ENCODE measurements at places on chromosomes 2 and 18. TPM values are rescaled to one million over a fixed set of nuclear protein-coding genes. Genes with fewer than 3 reads are reported as not detected.

DNA sequence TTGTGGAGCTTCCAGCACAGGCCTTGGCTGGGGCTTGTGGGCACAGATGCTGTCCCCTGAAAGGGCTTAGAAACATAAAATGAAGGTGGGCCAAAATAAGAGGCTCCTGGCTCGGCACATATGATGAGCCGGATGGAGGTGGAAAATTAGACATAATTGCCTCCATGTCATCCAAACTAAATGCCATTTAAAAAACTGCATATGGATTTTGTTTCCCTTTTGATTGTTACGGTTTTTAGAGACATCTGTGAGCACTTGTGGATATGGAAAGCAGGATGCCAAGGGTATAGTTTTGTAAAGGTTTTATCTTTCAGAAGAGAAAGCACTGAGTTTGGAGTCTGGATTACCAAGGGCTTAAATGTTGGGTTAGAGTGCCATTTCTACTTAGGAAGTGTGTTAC, 498.3 kb downstream of the RIT2 start:
- DNase-seq: no peak

DNA sequence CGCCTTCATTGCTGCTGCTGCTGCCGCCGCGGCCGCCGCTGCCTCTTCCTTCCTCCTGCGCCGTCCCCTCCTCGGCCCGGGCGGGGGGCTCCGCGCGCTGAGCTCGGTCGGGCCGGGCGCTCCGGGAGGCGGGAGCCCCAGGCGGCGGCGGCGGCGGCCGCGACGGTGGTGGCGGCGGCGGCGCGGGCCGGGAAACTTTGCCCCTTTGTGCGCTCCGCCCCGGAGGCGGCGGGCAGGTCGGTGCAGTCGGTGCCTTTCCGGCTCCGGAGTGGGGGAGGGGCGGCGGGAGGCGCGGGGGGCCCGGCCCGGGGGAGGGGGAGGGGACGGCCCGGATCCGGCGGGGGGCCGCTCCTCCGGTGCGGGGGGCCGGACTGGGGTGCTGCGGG, 205 bp downstream of the TET3 start:
- peak; percentile 74 for DNase-seq

DNA sequence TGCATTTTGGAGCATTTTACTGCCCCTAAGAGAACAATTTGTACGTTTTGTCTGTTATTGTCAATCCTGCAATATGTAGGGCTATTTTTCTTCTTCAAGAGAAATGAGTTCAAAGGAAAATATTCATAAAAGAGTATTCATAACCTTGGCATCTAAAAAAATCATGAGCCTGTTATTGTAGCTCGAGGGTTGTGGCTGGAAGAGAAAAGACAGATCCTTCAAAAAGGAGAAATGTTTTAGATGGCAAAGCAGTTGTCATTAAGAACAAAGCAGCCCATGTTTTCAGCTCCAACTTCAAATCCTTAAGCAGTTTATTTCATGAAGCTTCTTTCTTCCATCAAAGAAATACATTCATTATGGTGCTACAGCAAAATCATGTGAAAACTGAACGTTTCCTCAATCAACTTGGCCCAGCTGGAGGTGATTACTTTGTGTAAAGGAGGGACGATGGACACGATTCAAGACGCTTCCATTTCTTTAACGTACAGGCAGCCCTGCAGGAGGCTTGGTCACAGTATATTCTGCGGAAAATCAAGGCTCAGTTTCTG, 31.4 kb downstream of the QPCT start:
- no peak for DNase-seq

GRCh38 chr2:16250056-16250425, 309.7 kb downstream of the MYCN start:
- DNase-seq: no peak

Gene LYPD6B
- total RNA-seq: 2.0 TPM

DNA sequence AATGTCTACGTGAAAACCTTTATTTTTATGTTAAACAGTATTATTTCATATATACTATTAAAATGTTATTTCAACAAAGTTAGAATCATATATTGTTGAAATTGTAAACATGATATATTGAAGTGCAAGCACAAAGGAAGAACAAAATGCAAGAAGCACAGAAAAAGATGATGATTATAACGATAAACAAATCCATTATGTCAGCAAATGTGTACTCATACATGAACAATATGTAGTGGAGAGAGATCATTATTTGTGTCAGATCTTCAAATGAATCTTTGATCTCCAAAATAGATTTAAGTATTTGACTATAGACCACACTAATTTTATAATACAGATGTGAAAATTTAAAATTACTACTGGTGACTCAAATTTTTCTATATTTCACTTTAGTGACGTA, 1104.4 kb upstream of the CRIM1 start:
- DNase-seq: no peak

DNA sequence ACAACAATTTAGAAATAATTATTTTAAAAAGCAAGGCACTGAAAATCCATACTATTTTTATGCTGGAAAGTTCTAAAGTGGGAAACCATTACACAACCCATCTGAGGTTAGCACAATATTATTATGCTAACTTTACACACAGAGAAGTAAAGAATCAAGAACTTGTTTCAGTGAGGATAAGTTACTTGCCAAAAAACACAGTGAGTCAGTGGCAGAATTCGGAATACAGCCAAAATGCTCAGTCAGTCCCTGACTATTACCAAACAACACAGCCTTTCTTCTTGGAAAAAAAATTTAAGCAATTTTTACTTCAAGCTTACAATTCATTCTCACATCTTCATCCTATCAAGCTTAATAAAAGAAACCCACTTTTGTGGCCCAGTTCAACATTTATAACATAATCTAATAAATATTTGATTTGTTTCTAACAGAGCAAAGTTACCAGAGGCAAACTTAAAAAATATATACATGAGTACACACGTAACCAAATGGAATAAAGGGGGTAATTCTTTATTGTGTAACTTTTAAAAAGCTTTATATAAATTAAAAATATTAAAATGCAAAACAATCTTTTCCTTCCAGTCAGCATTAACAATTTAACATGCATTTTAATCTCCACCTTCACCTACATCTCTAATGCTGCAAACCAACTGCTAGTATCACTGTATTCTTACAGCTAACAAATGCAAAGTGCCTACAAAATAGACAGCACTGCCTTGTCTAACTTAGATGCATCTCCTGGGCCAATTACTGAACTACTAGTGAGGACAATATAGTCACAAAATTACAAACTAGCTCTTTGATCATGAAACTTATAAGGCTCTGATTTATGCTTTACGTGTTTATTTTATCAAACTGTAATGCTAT, 55.2 kb downstream of the CCDC88A start:
- DNase-seq: no peak
